NCI-H2081 treated with DMSO at 0.1 percent for 48 hours (cell line): ENCODE measurements at places on chromosomes 12 and 14.

DNA sequence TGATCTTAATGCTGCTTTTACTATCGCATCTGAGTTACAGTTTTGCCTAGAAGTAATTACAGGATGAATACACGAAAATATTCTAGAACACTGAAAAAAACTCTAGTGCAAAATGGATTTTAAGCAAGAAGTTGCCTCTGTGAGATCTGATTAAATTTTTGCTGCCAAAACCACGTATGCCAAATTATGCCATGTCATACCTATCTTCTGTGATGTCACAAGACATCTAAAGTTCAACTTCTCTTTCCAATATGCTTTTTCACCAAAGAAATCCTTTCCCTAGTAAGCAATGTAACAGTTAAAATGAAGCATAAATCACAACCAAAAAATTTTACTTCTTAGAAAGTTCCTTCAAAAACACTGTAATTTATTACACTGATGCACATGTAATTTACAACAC lies 39.6 kb downstream of the HECTD4 start:
- DNase-seq, result no peak

DNA sequence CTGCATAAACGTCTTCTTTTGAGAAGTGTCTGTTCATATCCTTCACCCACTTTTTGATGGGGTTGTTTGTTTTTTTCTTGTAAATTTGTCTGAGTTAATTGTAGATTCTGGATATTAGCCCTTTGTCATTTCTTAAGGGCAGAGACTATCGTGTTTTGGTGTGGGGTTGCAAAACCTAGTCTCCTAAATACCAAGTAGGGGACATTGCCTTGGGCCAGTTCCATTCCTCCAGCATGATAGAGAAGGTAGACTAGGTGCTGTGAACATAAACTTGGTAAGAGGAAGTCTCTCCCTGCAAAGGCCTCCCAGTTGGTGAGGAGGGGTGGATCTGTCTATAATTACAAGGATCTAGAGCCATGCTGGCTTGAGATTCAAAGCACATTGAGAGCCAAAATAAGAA lies 390.7 kb downstream of the VRK1 start:
- DNase-seq, result no peak

GRCh38 chr12:111276146-111276545 lies 92.7 kb downstream of the PHETA1 start:
- DNase-seq, result no peak

DNA sequence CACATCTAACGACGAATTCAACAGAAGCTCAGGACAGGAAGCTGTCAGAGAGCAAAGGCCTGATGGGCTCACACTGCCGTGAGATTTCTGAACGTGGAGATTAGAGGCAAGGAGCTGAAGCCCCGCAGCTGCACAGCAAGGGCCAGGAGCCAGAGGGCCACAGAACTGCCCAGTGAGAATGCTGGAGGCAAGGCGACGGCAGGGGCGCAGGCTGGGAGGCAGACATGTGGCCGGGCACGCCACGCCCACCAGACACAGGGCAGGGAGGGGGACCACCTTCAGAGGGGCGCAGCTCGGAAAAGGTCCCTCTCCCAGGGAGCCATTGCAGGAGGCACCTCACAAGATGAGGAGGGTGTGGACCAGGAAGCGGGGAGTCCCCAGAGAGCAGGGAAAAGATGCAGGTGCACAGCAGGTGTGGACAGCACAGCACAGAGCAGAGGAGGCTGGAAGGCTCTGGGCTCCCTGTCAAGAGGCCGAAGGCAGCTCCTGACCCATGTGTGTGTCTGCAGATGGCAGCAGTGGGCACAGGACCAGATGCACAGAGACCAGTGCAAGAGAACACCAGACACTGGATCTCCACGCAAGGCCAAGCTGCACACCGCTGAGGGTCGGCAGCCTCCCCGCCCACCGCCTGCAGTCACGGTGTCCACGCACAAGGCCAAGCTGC lies 23.0 kb downstream of the BTBD6 start:
- DNase-seq, result no peak

- DNase-seq, result no peak
Measured at GRCh38 chr12:3236345-3237187, 159.4 kb downstream of the TSPAN9 start.

GRCh38 chr14:60839657-60840056 lies 105.1 kb downstream of the MNAT1 start:
- no peak for DNase-seq

DNA sequence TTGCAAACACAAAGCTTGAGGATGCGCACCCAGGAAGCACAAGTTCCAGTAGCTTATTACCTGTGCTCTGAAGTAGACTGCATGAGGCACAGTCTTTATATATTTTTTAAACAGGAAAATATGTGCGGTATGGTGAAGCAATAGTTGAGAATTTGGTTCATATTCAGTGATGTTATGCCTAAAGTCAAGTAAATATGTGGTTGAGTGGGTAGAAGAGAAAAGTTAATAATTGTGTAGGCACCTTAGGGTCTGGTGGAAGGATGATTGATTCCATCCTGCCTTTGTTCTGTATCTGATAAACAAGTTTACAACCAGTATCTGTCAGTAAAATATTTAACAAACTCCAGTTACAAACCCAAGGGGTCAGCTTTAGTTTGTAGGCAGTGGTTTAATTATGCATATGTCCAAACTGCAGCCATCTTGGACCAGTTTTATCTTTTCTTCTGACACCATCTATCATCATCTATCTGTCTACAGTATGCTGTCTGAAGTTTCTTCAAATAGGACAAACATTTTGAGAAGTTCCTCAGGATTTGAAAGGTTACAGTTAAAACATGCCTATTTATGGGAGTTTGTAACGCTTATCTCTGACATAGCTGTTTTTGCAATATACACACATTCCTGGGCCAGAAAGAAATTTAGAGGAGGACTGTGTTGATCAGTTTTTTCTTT lies 10.8 kb downstream of the SINHCAF start:
- DNase-seq, result no peak

GRCh38 chr12:76962099-76962498 lies 83.3 kb upstream of the CSRP2 start:
- no peak for DNase-seq

GRCh38 chr14:64303471-64303917 lies 9.3 kb upstream of the ESR2 start:
- DNase-seq, result peak; percentile 57

DNA sequence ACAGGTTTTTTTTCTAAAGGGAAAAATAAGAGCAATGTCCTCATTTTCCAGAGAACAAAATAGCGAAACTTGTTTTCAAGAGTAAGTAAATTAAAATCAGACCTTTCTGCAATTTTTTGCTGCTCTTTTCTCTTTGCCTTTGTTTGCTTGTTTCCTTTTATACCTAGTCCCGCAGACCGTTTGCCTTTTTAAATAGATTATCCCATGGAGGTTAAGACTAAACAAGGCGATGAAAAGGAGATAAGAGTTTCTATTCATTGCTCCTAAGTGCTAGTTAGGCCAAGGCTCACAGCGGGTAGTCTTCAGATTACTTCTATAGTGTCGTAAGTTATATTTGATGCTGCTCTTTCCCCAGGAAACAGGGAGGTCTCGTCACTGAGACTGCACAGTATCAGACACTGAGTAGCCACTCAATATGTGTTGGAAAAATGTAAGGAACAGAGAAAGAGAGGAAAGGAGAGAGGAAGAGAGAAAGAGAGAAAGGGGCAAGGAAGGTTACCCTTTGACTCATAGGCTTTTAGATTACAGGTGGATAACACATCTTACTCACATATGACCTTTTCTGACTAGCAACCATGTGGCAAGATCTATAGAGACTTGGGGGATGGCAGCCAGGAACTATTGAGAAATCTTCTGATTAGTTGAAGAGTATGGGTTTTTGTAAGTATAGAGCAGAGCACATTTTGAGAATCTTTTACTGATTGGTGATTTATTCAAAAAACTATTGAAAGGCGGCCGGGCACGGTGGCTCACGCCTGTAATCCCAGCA lies 107.5 kb upstream of the PARP11 start:
- DNase-seq, result no peak

DNA sequence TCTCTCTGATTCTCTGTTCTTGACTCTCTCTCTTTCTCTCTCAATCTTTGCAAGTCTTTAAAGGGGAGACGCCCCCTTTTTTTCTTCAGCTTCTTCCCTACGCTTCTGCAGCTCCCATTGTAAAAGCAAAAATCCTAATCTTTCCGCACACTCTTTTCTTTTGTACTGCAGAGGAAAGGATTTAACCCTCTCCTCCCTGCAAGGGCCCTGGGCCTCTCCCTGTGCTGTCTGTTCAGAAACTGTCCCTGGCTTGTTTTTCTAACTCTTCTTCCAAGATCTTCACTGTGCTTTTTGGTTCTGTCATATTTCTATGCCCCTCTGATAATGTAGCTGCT lies 10.9 kb upstream of the SALL2 start:
- DNase-seq, result no peak

- no peak for DNase-seq
Measured at GRCh38 chr14:77243853-77244252, 27.2 kb downstream of the NGB start.

DNA sequence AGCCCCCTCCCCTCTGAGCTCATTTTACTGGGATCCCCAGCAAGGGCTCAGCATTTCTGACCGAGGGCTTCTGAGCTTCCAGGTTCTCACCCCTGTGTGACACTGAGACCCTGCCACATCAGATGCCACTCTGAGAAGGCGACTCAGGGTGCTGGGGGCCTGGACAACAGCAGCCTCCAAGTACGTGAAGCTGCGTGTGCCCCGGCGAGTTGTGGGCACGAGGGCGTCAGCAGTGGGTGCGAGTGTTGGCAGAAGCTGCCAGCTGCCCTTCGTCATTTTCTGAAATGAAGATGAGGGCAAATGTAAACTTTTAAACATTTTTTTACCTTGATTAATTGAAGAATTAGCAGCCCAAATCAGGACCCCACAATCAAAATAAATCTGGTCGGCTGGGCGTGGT lies 32.7 kb upstream of the TEX22 start:
- no peak for DNase-seq

DNA sequence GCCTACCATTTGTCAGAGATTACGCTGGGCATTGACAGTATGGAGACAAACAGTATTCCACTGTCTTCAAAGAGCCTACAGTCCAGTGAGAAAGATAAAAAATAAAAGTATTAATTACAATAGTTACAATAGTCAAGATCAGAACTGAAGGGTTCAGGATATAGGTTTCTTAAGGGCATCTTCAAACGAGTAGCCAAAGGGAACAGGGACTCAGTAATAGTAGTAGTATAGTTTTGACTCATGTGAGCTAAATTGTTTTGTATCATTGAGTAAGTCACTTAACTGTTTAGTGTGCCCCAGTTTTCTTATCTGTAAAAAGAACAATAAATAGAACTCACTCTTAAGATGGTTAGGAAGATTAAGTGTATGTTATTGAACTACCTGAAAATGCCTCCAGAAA lies 123.6 kb downstream of the METTL25 start:
- DNase-seq, result no peak

DNA sequence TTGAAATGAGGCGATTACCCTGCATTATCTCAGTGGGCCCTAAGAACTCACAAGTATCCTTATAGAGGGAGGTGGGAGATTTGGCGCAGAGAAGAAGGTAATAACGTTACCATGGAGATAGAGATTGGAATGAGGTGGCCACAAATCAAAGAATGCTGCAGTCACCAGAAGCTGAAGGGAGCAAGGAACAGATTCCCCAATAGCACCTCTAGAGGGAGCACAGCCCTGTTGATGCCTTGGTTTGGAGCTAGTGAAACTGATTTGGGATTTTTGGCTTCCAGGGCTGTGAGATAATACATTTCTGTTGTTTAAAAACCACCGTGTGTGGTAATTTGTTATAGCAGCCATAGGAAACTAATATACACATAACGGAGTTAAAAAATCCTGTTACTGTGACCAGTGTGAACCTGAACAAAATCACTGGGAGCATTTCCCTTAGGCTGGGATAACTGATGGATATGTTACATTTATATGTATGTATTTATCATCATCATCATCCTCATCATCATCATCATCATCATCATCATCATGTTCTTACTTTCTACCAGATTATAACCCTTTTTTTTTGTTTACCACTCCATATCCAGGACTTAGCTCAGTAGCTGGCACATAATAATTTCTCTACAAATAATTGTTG lies 100.3 kb downstream of the LIN7A start:
- DNase-seq, result peak; percentile 29

- DNase-seq, result no peak
Measured at GRCh38 chr14:21408147-21408546, 24.3 kb upstream of the SUPT16H start.

GRCh38 chr14:36508418-36509068 lies 11.5 kb downstream of the NKX2-1 start:
- no peak for DNase-seq

- no peak for DNase-seq
Measured at GRCh38 chr14:26023967-26024366, 573.9 kb downstream of the NOVA1 start.

DNA sequence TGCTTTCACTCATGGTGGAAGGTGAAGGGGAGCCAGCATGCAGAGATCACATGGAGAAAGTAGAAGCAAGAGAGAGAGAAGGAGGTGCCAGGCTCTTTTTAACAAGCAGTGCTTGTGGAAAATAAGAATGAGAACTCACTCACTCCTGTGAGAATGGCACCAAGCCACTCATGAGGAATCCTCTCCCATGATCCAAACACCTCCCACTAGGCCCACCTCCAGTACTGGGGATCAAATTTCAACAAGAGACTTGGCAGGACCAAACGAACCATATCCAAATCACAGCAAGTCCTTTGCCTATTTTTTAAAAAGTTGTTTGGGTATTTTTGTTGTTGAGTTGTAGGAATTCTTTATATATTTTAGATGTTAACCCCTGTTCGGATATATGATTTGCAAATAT lies 245.9 kb upstream of the ARID2 start:
- DNase-seq, result no peak

GRCh38 chr12:27595231-27595642 lies 71.2 kb downstream of the PPFIBP1 start:
- DNase-seq, result no peak

DNA sequence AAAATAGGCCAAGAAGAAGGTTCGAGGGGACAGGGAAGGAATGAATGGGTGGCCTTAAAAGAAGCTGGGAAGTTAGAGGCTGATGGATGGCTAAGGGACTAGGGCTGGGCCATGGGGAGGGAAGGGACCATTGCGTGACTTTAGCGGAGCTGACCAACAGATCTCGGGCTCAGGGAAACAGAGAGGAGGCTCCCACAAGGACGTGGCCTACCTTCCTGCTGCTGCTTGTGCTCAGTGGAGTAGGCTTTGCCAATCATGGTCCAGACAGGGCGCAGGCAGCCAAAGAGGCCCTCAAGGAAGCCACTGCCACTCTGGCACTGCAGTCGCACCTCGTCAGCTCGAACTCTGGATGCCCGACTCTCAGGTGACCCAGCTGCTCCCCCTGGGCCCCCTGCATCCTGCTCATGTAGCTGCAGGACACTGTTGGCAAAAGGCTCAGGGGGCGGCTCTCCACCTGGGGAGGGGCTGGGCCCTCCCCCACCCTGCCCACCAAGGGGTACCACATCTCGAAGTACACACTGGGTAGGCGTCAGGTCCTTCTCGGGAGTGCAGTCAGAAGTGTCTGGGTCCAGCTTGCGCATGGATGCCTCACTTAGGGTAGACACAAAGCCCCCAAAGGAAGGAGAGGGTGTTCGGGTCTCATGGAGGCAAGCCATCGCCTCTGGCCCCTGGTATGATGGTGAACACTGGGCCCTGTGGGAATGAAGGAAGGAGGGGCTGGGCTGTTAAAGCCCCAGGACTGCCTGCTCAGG lies 12.3 kb downstream of the MAP3K12 start:
- DNase-seq, result no peak

GRCh38 chr12:10154145-10154496 lies 17.8 kb downstream of the OLR1 start:
- DNase-seq, result no peak
